Small intestine (tissue), 16 donors: ENCODE measurements at places on chromosomes 6 and 20.

- no peaks in the 10 kb centered on the region for H3K27me3 ChIP-seq
- no peak for DNase-seq
- no peaks in the 10 kb centered on the region for H3K36me3 ChIP-seq
These were observed 5.5 kb downstream of the ANKEF1 start for GRCh38 chr20:10040070-10040975.

DNA sequence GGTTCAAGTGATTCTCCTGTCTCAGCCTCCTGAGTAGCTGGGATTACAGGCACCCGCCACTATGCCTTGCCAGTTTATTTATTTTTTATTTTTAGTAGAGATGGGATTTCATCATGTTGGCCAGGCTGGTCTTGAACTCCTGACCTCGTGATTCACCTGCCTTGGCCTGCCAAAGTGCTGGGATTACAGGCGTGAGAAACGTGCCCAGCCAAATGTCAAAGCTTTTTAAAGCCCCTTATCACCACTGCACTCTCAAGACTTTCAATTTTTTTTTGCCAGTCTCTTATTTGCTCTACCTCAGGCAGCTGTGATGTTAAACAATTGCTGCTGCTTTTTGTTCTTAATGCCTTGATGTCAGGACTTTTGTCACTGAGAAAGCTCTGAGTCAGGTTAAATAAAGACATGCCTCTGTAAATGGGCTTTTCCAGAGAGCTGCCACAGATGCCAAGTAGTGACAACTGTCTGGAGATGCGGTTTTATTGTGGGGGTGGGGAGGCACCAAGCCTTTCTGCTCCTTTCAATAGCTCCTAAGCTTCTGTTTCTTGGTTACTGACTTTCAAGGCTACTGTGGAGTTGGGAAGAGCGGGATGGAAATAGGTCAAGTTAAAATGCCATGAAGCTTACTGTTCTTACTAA lies 29.2 kb downstream of the RSPH3 start:
- no peak overlapping the region for H3K4me3 ChIP-seq
- no peaks in the 10 kb centered on the region for H3K4me1 ChIP-seq
- H3K27ac ChIP-seq: no peak overlapping the region
- no peak for DNase-seq

DNA sequence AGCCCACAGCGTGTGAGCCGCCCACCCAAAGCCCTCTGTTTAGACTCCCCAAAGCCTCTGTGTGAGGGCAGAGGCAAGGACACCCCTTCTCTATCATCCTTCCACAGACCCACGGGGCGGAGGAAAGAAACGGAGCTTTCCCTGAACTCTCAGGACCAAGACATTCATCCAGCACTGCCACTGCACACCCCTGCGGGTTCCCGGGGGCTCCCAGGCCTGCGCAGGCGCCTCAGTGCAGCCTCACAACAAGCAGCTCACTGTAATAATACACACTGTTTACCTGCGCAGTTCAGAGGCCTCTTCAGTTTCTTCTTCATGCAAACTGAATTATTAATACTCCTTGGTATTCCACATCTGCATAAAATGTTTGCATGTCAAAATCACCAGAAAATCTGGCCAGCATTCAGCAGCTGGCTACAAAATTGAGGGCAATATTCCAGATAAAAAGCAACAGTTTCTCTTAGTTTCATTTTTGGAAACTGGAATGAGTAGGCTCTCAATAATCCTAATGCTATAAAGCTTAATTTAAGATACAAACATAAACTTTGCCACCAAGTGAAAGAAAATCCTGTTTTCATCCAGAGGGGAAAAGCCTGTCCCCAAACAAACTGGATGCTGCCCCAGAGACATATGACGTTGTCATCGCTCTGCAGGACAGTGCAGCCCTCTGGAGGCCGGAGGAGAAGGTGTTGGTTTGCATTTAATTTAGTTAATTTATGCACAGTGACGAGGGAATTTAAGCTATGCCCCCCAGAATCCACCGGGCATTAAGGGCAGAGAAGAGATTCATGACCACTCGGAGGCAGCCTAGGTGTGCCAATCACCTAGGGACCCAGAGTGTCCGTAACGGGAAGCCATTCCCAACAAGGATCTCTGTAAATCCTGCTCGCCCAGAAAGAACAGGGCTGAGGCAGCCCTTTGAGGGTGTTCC lies 45.3 kb downstream of the NINL start:
- peaks cover 11% of the 10 kb centered on the region for H3K36me3 ChIP-seq
- no peak overlapping the region for H3K4me3 ChIP-seq
- peaks cover 4% of the 10 kb centered on the region for H3K4me1 ChIP-seq

DNA sequence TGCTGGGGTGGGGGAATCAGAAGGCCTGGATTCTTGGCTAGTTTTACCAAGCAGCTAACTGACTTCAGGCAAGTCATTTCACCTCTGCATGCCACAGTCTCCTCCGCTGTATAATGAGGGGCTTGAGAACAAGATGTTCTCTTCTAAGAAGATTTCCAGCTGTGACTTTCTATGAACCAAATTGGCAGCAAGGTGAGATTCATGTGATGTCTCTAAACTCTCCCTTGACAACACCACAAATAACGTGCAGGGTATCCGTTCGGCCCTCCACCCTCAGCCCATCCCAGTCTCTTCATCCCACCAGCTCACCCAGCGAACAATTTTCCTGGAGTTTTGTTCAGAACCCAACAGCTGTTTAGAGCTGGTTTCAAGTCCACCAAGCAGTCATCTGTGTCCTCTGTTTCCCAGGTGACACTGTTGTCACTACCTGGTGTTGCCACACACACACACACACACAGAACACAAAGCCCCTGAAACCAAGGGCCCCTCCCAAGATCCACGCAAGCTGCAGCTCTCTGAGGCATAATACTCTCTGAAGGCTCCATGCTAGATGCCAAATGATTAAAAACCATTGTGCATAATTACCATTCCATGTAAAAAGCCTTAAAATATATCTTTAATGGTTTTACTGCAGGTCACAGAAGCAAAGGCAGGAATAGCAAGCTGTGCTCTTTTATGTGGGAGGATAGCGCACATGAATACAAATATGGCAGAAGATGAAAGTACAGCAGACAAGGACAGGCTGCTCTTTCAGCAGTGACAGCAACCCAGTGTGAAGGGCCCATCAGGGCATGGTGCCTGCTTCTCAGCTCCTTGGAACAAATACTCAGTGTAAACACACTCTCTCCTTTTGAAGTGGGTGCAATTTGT lies 48.2 kb downstream of the ARHGAP18 start:
- no peak for DNase-seq
- peak overlapping the region; percentile 71 for H3K27ac ChIP-seq
- peaks cover 8% of the 10 kb centered on the region for H3K36me3 ChIP-seq
- H3K4me3 ChIP-seq: no peak overlapping the region
- no peaks in the 10 kb centered on the region for H3K27me3 ChIP-seq
- peaks cover 20% of the 10 kb centered on the region for H3K4me1 ChIP-seq
